Midbrain (tissue), 1 donor: ENCODE measurements at places on chromosomes 6 and 20.

- DNase-seq, result no peak
These were observed 173.2 kb downstream of the BTBD3 start for GRCh38 chr20:12090920-12091319.

DNA sequence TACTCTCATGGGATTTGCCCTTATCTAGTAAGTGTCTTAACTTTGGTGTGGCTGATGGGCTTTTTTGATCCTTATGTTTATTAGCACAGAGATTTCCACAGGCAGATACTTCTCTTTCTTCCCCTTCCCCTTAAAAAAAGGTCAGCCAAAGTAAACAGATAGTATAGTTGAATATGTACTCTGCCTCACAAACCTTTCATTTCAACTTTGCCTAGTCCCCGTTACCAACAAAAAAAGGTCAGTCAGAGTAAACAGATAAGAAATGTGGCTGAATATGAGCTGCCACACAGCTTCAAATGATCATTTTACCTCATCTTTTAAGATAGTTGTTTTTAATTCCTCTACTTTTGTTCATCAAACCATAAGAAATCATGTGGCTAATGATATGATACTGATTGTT, 34.1 kb upstream of the SLC35D3 start:
- no peak for DNase-seq

GRCh38 chr20:57162362-57162652, 104.1 kb downstream of the BMP7 start:
- no peak for DNase-seq

GRCh38 chr20:55761100-55761499, 244.2 kb downstream of the CBLN4 start:
- DNase-seq, result no peak

GRCh38 chr6:157595768-157596167, 214.8 kb downstream of the ZDHHC14 start:
- DNase-seq, result no peak

- DNase-seq, result no peak
These were observed 29.9 kb downstream of the CDH26 start for GRCh38 chr20:59988141-59988540.

DNA sequence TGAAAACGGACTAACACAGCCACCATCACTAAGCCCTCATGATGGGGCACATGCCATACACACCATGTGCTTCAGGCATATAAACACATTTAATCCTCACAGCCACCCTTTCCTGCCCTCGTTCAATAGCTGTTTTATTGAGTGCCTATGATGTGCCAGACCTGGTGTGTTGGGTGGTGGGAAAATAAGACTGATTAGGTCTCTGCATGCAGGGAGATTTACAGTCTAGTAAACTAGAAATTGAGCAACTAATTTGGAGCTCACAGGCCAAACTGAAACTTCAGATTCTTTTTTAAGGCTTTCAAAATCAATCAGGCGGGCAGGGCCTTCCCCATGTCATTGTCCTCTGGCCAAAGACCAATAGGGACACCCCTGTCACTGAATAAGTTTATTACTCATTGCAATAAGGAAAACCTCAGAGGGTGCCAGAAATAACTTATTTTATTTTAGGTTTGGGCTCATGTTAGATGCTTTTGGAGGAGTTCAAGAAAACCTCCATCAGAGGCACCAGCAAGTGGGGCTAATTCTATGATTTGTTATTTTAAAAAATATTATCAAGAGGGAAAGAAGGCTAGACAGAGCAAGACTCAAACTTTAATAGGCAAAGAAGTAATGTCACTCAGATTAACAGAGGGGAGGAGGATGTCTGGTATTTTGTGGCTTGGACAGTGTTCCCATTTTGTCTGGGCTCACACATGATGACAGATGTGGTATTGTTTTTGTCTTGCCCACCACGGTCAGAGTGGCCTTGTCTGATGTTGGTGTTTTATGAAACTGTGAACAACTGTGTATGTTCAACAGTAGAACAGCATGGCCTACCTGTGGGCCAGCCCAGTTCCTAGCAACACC, 12.0 kb downstream of the ZFP64 start:
- no peak for DNase-seq

DNA sequence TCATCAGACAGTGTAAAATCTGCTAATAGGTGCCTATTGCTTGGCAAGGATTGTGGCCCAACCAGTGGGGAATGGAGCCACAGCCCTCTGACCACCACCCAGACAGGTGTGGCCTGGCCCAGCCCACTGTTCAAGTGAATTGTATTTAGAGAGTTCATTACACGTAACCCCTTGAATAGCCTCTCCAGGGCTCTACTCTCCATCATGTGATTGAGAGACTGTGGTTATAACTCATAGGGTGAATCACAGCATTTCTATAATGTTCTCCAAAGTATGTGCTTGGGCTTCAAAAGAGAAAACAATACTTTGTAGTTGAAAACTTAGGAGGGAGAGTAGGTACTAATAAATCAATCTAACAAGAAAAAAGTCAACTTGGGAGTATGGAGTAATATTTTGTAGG, 38.4 kb downstream of the ALDH8A1 start:
- DNase-seq, result no peak

GRCh38 chr6:55445648-55446204, 118.5 kb downstream of the GFRAL start:
- DNase-seq, result peak; percentile 11

GRCh38 chr20:8228315-8228714, 96.2 kb downstream of the PLCB1 start:
- DNase-seq, result no peak

GRCh38 chr6:121858986-121859385, 423.5 kb downstream of the GJA1 start:
- no peak for DNase-seq

- no peak for DNase-seq
These were observed 67.6 kb upstream of the LYRM2 start for GRCh38 chr6:89706121-89706520.

GRCh38 chr6:80932359-80932758, 820.1 kb downstream of the TENT5A start:
- DNase-seq, result no peak

DNA sequence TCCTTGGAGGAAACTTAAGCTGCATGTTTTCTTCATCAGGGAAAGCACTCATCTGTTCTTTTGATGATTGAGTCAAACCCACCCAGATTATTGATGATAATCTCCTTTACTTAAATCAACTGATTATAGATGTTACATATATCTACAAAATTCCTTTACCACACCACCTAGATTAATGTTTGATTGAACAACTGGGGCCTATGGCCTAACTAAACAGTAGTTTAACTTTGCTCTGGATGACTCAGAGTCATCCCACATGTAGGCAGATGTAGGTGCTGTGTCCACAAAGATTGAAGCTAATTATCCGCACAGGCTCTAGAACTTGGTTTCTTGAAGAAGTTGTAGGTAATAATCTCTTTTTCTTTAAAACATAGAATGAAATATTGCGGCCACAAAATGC, 42.2 kb downstream of the PKIB start:
- no peak for DNase-seq

DNA sequence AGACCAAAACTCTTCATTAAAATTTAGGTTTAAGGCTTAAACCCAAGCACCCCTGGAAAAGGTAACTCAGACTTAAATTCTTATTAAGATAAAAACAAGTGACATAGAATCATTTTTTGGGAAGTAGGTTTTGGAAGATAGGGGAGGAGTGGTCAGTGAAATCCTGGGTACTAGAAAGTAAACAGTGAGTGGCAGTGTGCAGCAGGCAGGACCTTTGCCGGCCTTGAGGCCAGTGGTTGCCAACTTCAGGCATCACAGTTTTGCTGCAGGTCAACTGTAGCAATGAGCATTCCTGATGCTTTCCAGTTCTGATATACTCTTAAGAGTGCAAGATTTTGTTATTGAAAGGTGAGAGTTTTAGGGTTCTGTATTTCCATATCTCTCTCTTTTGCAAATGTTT, 69.3 kb upstream of the SUPT3H start:
- DNase-seq, result no peak

GRCh38 chr20:47453167-47453782, 48.4 kb upstream of the NCOA3 start:
- no peak for DNase-seq

GRCh38 chr6:109467696-109468095, 12.1 kb upstream of the MICAL1 start:
- no peak for DNase-seq

DNA sequence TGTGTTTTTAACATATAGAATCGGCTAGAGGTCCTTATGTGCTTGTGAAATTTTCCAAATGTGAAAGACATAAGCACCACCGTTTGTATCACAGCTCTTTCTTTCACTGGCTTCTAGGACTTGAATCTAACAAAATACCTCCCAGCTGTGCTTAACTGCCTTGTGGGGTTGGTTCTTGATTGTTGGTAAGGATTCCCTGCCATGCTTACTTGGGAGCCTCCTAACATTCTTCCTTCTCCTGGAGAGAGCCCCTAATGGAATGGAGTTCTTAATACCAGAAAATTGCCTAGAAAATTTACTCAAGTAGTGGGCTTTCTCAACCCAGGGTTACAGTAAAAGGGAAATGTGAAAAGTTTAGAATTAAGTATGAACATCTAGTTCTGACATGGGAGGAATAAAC, 121.2 kb downstream of the COL19A1 start:
- no peak for DNase-seq

GRCh38 chr6:107079429-107079828, 35.9 kb downstream of the BEND3 start:
- no peak for DNase-seq

GRCh38 chr6:14865531-14866100, 380.3 kb upstream of the JARID2 start:
- no peak for DNase-seq

- DNase-seq, result no peak
These were observed 11.6 kb upstream of the PRND start for GRCh38 chr20:4710106-4710475.

GRCh38 chr20:15799871-15800270, 773.4 kb downstream of the KIF16B start:
- no peak for DNase-seq

DNA sequence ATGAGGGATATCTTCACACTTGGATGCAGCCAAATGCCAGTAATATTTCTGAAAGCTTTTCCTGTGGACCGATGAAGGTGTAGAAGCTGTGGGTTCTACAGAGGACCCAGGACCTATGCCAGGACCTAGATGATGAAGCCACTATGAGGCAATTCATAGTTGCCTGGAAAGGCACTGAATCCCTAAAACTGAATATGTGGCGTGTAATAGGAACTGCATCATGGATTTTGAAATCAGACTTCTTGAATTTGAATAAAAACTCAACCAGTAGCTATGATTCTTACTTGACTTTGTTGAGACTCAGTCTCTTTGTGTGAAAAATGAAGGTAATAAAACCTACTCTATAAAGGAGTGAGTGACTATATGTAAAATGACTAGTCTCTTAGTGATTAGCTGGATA, 89.9 kb upstream of the SGK1 start:
- DNase-seq, result no peak

DNA sequence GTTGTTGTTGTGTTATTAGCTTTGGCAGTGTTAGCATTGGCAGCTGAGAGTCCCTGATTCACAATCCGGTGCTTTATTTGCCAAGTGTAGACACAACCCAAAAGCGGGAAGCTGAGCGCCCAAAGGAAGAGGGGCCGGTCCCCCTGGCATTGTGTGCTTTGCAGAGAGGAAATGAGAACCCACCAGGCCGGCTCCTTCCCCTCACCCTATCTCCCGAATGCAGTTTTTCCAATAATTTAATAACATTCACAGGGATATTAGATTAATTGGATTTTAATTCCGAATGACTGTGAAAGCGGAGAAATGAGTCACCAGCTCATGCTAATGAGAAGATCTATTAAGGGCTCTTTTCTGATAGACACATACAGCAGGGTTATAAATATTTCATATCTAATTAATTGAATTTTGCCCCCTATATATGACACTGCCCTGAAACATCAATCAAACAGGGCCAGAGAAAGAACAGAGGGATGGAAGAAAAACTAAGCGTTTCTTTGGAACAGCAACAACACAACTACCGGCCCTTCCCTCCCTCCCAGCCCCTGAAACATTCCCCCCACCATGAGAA, 143.8 kb downstream of the MBOAT1 start:
- DNase-seq, result no peak

DNA sequence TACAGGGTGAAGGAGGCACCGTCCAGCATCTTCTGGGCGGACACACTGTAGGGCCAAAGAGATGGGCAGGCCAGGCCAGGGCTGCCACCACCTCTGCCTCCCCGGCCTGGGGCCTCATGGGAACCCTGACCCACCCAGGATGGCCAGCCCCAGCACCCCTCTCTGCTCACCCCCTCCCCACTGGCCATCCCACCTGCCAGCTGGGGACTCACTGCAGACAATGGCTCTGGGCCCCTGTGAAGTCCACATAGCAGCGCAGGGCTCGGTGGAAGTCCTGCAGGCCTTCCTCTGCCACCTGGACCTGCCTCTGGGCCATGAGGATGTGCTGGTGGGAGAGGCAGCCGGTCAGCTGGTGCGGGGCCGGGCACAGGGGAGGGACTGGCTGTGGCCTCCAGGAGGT, 3.6 kb upstream of the C20orf144 start:
- no peak for DNase-seq

- no peak for DNase-seq
These were observed 593.1 kb downstream of the PKHD1 start for GRCh38 chr6:51494342-51494741.

DNA sequence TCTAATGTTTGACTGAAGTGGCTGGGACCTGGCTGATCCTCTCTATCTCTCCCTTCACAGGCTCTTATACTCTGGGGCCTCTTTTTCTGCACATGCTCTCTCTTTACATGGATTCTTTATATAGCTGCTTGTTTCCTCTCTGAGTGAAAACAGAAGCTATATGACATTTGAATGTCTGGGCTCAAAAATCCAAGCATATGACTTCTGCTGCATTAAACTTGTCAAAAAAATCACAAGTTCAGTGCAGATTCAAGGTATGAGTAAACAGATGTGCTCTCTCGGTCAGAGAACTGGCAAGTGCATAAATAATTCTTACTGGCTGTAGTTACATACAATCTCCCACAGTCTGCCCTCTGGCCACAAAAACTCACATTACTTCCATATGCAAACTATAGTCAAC, 96.6 kb downstream of the LCA5 start:
- DNase-seq, result no peak

DNA sequence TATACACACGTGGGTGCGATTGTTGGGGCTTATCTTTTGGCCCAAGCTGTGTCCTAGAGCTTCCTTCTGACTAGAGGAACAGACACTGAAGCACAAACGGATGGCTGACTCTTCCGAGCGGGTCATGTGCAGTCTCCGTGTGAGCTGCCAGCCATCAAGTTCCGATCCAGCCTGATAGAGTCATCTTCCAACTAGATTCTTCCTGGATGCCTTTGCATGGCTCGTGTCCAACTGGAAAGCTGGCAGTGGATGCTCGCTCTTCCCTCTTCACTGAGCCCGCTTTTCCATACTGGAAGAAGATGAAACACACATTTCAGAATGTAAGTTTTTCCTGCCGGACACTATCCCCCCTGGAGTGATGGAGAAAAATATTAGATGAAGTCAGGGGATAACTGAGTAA, 148.1 kb downstream of the SCML4 start:
- no peak for DNase-seq
